Stimulated activated CD4-positive, alpha-beta T cell treated with anti-CD3 and anti-CD28 coated beads, TNF-alpha, amount 100 ng/mL, for 1 hour (primary cell): ENCODE measurements at places on chromosomes 6 and 20.

- no peak for DNase-seq
Observed at GRCh38 chr20:47032933-47033578, 138.4 kb downstream of the EYA2 start.

DNA sequence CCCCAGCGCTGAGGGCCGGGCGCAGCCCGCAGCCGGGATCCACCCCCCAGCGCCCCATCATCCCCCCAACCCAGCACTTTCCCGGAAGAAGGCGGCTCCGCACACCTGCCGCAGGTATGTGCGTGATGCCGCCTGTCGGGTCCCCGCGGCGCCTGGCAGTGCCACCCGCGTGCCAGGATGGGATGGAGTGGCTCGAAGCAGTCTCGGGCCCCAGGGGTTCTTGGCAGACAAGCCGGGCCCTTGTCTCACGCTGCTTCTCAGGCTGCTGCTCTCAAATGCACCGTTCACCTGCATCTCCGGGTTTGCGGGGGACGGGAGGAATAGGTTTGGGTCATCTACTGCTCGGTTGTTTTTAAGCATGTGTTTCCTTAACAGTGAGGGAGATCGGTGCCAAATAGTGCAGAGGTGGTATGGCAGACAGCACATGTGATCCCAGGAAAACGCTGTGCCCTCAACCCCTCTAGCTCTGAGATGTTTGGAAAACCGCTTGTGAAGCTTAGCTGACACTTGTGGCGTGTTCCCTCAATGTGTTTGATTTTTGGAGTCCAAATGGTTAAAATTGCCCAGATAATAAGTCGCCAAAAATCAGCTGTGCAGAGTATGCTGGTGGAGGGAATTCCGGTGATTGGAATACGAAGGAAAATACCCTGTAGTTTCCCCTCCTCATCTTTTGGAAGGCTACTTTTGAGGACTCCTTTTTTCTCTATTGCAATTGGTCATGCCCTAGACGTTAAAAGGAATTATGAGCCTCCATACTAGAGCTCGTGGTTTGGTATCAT is 926 bp downstream of the MYLIP start:
- DNase-seq = peak; percentile 7

GRCh38 chr6:138882369-138883017 is 86.6 kb downstream of the ECT2L start:
- DNase-seq = no peak

GRCh38 chr6:136470044-136470443 is 80.2 kb downstream of the MAP7 start:
- no peak for DNase-seq

DNA sequence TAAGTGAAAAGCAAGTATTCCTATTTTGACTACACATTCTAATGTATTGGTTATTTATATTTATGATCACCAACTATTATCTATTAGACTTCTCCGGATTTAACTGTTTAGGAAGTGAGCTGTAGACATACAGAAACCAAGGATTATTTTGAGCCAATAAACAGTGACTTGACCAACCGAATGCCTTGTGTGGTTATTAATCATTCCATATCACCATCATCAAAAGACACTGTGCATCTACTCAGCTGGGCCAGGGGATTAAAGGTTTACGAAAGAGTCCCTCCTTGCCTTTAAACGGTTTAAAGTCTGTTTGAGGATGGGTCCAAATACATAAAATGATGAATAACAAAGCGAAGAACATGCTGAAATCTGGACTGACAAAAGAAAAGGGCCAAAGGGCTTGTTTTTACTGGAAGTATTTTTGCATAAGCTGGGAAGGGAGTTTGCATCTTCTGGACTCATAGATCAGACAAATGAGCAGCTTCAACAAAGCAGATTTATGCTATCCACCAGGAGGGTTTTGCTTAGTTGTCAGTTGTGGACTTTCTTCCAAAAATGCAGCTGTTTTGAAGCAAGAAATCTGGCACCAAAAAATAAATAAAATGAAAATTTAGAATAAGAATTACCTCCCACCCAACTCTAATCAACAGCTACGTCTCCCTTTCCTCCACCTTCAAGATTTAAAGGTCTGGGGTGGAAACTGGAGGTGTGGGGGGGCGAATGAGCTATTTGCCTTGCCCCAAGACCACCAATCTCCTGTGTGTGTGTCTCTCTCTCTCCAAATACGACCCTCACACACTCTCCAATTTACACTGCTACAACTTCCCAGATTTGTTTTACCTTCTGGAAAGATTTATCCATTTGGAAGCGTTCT is 33.6 kb upstream of the ID4 start:
- no peak for DNase-seq

DNA sequence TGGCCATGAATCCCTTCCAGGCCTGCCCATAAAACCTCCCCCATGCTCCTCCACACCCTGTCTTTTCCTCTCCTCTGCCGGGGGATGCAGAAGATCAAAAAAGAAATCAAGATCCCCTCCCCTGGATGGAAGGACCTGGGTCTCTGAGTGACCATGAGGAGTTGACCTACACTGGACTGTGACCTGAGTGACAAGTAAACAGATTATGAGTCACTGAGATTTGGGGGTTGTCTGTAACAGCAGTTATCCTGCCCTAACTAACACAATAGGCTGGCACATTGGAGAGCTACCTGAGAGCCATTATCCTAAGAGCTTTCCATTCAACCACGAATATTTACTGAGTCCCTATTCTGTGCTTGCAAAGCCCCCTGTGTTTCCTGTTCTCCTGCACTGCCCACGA is 28.4 kb upstream of the SIRPA start:
- no peak for DNase-seq

GRCh38 chr6:139144490-139145085 is 9.7 kb downstream of the HECA start:
- no peak for DNase-seq

GRCh38 chr6:108883172-108883571 is 35.0 kb downstream of the ARMC2 start:
- no peak for DNase-seq

GRCh38 chr20:50794181-50794845 is 548 bp upstream of the BCAS4 start:
- no peak for DNase-seq

- DNase-seq = no peak
Observed at GRCh38 chr6:15628499-15629131, 34.2 kb downstream of the DTNBP1 start.

- no peak for DNase-seq
Observed at GRCh38 chr20:49559411-49560081, 8.4 kb downstream of the PTGIS start.

DNA sequence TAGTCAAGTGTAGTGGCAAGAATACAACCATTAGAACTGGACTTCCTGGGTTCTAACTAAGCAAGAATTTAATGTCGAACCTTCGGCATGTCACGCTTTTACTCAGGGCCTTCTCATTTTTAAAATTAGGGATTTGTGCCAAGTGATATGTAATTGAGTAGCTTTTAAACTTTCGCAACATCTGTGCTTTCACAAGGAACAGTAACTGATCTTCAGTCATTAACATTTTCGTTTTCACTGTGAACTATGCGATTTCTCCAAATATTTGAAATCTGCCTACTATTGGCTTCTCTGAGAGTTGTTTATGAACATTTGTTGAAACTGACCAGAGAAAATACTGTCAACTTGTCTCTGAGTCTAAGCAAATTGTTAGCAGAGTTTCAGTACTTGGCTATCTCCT is 27.6 kb downstream of the GRM1 start:
- no peak for DNase-seq

GRCh38 chr6:34161857-34162515 is 16.1 kb upstream of the GRM4 start:
- no peak for DNase-seq

GRCh38 chr20:5328268-5328667 is 11.5 kb upstream of the PROKR2 start:
- no peak for DNase-seq

DNA sequence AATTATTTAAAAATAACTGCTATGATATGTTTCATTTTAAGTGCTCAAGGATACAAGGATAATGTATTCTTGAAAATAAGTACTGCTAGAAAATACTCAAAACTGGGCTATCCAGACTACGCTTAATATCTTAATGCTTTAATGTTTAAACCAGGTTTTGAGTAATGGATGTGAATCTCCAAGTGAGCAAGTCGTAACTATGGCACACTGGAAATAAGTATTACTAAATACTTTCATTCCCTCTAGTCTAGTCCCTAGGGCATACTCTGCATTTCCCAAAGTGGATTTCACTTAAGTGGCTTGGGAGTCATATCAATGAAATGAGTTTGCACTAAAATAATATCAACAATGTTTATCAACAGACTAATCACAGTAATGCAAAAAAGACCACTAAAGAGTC is 48.1 kb downstream of the HMGCLL1 start:
- no peak for DNase-seq

DNA sequence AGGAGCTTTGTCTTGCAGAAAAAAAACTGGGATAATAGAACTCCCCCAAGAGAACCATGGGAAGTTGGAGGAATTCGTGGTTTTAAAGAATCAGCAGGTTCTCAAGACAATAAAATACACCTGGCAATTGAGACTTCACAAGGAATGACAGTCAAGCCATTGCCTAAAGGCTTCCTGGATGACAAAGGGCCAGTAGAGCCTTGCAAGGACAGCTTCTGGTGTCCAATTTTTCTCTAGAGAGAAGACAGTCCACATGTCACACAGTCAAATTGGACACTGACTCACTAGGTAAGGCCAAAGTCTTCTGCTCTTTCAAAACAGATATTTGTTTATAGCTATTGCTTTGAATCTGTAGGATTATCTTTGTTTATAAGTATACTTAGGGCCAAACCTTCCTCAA is 80.3 kb upstream of the BMP5 start:
- no peak for DNase-seq

GRCh38 chr20:9884061-9884460 is 45.2 kb upstream of the PAK5 start:
- no peak for DNase-seq

DNA sequence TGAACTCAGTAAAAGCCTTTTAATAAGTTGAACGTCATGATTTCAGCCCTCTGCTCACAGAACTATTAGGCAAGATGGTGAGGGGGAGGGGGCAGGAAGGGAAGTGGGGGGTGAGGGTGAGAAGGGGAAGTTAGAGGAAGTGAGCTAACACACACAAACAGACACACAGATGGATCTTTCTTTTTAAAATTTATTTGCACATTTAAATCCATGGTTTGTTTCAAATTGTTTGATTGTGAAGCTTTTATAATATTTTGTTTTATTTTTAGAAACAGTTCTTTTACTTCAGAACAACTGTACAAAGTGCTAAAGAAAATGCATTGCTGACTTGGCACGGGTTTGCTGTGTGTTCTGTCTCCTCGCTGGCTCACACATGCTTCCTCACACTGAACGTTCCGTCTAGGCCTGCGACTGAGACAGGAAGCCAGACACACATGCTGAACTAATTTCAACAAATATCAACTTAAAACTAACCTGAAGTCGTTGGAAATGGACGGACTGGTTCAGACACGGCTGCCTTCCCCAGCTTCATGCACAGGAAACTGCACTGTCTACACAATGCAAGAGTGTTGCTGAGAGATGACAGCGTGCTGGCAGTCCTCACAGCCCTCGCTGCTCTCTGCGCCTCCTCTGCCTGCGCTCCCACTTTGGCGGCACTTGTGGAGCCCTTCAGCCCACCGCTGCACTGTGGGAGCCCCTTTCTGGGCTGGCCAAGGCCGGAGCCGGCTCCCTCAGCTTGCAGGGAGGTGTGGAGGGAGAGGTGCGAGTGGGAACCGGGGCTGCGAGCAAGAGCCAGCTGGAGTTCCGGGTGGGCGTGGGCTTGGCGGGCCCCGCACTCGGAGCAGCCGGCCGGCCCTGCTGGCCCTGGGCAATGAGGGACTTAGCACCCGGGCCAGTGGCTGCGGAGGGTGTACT is 8.1 kb upstream of the ZBP1 start:
- DNase-seq = peak; percentile 30

DNA sequence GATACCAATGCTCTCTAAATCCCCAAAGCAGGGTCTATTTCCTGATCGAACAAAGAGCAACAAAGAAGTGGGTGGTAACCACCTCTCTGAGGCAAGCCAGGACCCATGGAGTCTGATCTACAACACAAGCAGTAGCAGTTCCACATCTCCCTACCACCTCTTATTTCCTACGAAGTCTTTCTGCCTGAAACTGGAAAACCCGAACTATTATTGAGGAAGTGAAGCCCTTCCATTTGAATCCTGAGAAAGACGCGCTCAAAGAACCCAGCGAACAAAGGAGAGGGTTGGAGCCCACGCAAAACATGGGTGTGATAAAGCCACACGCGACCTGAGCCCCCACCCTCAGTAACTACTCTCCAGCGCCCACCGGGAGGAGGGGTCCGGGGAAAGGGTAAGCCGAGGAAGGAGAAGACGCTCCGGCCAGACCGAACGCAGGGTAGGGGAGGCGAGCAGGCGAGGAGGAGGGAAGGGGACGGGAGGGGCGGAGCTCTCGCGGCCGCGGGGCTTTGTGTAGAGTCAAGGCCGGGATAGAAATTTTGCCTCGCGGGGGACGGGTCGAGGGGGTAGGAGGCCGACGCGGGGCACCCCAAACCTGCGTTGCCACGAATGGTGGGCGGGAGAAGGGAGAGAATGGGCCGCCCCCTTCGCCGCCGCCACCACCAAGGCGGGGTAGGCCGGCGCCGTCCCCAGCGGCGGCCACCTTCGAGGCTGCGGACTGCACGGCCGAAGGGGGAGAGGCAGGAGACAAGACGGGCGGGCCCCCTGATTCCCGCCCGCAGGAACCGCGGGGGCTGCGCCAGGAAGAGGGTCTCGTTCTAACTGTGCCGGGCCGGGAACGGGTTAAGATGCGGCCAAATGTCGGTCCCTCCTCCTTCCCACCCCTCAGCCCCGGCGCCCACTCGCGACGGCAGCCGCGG is 802 bp downstream of the HDAC2 start:
- peak; percentile 22 for DNase-seq

DNA sequence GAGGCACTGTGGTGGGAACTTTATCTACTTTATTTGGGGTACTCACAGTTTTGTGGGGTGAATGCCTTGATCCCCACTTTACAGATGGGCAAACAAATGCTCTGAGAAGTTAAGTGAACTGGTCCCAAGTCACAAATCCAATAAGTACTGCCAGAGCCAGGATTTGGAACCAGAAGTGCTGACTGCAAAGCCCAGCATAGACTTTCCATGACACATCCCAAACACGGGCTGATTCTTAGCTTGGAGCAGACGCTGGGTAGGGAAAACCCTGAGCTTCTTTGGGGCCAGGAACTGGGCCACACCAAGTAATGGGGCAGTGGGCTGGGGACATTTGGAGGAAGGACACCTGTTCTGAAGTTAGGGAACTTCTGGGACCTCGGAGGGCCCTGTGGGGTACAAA is 20.3 kb downstream of the RIN2 start:
- DNase-seq = no peak

GRCh38 chr6:35557239-35557638 is 44.5 kb upstream of the TULP1 start:
- no peak for DNase-seq

- DNase-seq = no peak
Observed at GRCh38 chr6:131807321-131807643, 538 bp upstream of the ENPP1 start.

- no peak for DNase-seq
Observed at GRCh38 chr20:48761023-48761785, 66.6 kb downstream of the PREX1 start.

- no peak for DNase-seq
Observed at GRCh38 chr20:25293507-25293906, 45.6 kb downstream of the PYGB start.

DNA sequence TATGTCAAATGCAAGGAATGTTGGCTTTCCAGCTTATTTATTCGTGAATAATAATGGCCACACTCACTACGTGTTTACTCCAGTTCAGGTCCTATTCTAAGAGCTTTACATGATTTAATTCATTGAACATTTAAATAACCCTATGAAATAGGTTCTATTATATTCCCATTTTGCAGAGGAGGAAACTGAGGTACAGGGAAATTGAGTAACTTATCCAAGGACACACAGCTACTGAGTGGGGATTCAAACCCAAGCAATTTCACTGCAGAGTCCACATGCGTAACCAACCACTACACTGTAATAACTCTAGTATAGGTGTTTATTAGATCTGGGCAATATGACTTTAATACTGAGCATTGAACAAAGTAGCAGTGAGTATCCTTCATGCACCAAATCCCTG is 12.3 kb upstream of the SLC13A3 start:
- DNase-seq = no peak
